Hematopoietic multipotent progenitor cell (in vitro differentiated cells): ENCODE measurements at places on chromosomes 7 and 10.

DNA sequence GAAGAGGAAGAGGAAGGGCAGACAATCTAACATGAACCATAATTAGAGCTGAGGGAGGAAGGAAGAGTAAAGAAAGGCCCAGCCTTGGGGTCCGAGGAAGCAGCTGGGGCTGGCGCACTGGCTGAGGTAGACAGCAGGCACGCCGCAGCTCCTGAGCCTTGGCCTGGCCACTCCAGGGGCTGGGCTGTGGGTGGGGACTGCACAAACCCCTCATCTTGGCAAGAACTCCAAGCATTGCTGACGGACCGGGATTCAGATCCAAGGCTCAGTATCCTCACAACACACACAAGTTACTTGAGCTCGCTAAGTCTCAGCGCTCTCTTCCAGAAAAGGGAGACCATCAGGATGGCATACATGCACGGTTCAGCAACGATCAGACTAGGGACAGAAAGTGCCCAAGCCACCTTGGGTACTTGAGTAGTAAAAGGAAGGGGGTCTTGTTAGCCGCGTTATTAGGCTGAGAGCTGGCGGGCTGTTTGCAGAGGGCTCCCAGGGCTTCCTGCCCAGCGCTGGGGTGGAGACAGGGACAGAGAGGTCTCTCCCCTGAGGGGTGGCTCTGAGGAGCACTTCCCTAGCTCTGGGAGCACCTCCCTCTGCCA is 4.5 kb downstream of the TNS3 start:
- DNase-seq, result no peak

- no peak for DNase-seq
Observed at GRCh38 chr7:50834031-50834535, 51.4 kb upstream of the GRB10 start.

DNA sequence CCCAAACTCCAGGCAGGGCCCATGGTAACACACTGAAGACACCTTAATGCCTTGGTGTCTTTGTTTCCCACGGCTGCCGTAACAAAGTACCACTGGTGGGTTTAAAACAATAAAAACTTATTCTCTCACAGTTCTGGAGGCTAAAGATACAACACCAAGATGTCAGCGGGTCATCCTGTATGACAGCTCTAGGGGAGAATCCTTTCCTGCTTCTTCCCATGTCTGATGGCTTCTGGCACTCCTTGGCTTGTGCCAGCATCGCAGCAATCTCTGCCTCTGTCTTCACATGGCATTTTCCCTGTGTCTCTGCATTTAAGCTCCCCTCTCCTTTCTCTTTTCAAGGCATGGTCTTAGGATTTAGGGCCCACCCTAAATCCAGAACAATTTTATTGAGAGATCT is 33.1 kb downstream of the PRSS2 start:
- no peak for DNase-seq

DNA sequence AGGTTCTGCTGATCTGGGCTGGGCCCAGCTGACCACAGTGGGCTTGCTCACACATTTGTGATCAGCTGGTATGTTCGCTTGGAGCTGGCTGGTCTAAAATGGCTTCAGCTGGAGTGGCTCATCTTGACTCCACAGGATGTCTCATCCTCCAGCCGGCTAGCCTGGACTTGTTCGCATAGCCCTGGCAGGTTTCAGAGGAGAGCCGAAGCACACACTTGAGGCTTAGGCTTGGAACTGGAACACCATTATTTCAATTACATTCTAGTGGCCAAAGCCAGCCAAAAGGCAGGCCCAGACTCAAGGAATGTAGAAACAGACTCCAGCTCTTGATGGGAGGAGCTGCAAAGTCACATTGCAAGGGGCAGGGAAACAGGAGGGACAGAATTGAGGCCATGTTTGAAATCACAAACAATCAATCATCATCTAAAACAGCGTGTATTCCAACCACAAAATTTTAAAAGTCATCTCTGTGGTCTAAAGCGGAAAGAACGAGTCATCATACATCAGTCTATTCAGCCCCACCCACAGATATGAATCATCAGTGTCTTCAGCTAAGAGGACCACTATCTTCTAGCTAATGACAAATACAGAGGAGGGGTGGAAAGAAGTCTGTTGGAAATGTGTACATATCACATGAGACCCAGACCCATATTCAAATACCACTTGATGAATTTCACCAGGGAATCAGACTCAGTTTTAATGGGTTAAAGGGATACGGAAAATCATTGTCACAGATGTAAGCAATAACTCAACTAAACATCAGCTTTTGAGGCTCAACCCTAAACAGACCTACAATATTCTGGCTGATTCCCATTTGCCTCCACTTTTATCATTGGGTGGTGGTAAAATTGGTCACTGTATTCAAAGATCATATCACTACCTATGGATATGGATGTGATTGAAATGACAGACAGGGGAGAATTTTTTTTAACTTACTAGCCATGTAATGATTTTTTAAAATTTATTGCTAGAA is 139.0 kb upstream of the MKLN1 start:
- DNase-seq, result peak; percentile 81

DNA sequence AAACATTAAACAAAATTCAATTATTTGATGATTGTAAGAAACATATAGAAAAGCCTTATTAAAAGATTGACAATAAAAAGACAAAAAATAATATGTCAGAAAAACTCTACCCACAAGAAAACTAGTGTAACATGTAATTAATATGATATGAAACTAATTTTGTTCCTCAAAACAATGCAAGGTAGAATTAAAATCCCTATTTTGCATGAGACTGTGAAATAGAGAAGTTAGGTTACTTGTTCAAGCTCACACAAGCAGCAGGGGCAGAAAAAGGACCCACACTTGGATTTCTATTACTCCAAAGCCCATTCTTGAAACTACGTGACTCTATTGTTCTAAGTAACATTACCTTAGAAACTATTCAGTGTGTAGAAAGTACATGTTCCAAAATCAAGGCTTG is 96.4 kb downstream of the KCNMA1 start:
- no peak for DNase-seq

DNA sequence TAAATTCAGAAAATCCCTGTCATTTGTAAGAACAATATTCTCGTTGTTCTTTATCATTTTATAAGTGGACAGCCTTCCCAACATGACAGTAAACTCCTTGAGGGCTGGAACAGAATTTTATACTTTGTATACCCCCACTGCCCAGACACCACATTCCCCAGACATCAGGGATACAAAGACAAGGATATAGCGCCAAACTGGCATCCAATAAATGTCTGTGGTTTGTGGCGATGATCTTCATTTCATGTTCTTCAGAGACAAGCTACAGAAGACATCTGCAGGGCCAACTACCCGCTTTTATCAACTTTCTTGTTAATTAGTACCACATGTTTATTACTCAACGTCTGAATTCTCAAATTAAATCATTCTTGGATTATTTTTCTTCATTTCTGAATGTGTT is 155.9 kb downstream of the ATE1 start:
- no peak for DNase-seq

DNA sequence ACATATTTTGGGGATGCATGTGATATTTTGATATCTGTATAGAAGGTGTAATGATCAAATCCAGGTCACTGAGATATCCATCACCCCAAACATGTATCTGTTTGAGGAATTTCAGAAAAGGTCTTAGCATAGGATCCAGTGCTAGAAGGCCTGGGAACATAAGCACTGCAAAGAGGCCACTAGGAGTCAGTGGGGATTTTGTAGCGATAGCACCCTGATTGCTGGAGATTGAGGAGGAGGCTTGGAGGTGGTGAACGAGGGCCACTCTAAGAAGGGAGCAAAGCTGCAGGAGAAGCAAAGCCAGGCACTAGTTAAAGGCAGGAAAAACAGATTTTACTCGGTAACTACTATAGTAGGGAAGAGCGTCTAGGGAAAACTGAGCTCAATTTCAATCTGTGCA is 324.0 kb downstream of the LHFPL3 start:
- DNase-seq, result no peak

- no peak for DNase-seq
Observed at GRCh38 chr7:76086070-76086469, 38.2 kb downstream of the MDH2 start.
